H1 (cell line): ENCODE measurements at places on chromosomes 2 and 18.

DNA sequence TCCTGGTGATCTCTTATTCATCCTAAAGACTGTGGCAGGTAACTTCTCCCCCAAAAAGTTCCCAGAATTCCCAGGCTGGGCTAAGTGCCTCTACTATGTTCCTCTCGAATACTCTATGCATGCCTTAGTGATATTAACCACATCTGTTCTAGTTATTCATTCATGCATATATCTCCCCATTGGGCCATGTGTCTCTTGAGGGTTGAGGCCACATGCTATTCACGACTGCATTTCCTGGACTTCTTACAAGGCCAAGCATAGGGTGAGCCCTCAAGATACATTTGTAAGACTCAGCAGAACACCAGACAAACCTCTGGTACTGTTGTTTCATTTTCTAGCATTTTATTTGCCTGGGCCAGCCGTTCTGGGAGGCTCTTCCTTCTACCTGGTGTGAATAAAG is 117.0 kb downstream of the EN1 start:
- no peak for DNase-seq

DNA sequence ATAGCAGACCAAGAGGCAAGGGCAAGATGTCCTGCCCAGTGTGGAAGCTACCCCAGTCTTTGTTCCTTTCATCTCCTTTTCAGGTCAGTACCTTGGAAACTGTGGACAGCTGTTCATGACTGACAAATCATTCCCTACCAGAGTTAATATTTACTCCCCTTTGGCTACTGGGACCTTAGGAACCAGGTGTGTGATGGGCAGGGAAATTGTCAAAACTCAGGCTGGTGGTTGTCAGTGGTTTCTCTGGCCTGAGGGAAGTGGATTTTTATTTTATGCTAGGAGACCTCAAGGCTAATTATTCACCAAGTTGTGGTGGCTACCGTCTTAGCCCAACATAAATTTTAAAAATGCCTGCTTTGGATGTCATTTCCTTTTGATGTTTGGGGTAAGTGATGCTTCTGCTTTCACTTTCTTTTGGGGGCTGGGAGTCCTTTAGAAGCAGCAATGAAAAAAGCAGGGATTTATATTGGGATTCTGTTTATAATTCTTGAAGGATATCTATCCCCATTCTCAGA is 119.3 kb downstream of the SETBP1 start:
- DNase-seq = no peak

GRCh38 chr2:23509596-23510292 is 124.8 kb downstream of the KLHL29 start:
- DNase-seq = no peak

DNA sequence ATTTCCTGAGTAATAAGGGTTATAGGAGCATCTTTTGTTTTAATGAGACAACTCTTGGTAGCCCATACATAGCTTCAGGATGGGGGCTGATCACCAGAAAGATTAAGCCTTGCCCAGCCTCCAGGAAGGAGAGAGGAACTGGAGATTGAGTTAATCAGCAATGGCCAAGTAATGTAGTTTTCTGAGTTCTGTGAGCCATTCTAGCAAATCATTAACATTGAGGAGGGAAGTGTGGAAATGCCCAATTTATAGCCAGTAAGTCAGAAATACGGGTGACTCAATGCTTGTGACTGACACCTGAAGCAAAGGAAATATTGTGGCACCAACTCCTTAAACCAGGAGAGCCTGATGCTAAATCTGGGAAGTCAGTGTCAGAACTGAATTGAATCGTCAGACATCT is 205.1 kb upstream of the SRD5A2 start:
- no peak for DNase-seq

- no peak for DNase-seq
These were observed 60.9 kb upstream of the OSR1 start for GRCh38 chr2:19419211-19419880.

DNA sequence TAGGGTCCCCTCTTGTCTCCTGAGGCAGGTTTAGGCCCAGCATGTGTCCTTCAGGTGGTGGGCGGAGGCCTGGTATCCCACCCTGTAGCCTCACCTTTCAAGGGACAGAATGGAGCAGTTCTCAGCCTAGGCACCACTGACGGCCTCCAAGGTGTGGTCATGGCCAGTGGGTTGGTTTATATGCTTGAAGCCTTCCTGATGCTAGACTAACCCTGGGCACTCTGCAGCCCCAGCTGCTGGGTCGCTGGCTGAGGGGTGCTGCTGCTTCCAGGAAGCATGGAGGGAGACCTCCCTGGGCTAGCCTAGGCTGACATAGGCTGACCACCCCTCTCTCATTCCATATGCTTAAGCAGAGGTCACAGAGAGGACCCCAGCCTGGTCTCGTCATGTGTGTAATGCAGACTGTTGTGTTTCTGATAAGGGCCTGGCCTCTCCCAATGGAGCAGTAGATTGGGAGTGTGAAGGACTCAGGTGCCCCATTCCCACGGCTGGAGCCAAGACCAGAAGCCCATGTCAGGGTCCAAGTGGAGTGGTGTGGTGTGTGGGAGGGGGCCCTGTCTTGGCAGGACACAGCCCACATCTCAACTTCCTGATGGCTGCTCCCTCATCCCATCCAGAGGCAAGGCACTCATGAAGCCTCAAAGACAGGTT is 206.6 kb downstream of the DYSF start:
- no peak for DNase-seq

DNA sequence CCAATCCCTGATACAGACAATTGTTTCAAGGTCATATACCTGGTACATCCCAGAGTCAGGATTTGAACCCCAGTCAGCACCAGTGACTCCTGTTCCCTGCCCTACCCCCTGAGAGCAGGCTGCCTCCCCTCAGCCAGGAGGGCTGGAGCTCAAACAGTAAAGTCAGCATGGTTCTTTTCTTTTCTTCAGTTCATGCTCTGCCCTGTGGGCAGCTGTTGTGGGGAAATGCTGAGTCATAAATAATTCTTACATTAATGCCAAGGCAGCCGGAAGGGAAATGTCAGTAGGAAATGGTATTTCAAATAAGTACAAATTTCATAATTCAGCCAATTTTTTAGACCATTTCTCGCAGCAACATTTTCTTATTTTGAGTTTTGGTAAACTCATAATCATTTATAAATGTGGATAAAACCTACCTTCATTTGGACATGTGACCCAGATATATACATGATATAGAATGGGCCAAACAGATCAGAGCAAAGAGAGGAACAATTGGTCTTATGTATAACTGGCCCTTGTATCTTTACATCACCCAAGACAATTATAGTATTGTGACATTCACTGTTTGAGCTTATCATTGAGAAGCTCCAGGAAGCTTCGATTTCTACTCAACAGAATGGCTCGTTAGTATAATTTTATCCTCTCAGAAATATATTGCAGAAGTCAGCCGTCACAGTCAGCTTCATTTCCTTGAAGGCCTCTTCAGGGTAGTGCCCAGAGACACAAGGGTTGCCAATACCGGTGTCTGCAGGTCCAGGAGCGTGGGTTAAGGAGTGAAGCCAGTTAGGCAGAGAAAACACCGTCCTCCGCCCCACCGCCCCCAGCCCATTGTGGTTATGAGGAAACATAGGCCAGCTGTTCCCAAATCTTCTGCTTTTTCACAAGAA is 28.0 kb upstream of the SCYGR1 start:
- no peak for DNase-seq
